ENCODE measurements at places on chromosomes 16 and 17.
A peak's percentile ranks its signal among the peaks of the same experiment; 100 is the strongest.

- peak; percentile 81 for DNase-seq
Measured at GRCh38 chr17:32461853-32462617, 17.7 kb downstream of the PSMD11 start.

- no peak for DNase-seq
Measured at GRCh38 chr17:55284944-55285339, 20.2 kb downstream of the HLF start.

DNA sequence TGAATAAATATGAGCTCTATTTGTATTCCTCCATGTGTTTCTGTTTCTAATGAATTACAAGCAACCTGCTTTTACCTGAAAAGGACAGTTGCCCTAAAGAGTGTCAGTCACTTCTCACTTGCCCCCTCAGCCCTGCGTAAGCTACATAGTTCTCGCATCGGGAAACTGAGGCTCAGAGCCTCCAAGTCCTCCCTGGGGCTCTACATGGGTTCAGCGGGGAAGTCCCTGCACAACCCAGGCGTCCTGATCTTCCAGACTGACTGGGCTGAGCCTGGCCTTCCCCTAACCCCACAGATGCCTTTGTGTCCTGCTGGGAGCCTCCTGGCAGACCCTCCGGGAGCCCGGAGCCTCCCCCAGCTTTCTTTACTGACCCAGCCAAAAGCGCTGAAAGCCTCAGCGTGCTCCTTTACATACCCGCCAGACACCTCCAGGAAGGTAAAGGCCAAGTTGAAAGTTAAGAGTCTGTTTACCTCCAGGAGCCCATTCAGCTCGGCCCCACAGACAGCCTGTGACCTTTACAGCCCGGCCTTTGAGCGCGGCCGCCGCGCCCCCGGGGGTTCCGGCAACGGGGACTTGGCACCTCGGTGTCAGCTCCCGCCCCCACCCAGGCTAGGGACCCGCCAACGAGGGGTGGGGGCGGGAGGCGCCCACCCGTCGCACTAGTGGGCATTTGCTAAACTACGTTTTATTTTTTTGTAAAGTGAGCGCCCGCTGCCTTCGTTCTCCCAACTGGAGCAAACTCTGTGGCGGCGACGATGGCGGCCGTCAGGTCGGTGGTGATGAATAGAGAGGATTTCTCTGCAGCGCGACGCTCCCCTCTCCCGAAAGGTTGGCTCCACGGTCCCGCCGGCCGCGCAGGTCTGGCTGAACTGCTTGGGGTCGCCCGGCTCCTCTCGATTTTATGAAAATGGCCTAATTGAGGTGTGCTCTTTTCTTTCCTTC, 4.4 kb upstream of the HOXB13 start:
- DNase-seq = no peak

GRCh38 chr17:79147746-79148506, 73.3 kb downstream of the ENGASE start:
- DNase-seq = no peak

- peak; percentile 78 for DNase-seq
Measured at GRCh38 chr17:27651411-27652345, 20.7 kb downstream of the LGALS9 start.

DNA sequence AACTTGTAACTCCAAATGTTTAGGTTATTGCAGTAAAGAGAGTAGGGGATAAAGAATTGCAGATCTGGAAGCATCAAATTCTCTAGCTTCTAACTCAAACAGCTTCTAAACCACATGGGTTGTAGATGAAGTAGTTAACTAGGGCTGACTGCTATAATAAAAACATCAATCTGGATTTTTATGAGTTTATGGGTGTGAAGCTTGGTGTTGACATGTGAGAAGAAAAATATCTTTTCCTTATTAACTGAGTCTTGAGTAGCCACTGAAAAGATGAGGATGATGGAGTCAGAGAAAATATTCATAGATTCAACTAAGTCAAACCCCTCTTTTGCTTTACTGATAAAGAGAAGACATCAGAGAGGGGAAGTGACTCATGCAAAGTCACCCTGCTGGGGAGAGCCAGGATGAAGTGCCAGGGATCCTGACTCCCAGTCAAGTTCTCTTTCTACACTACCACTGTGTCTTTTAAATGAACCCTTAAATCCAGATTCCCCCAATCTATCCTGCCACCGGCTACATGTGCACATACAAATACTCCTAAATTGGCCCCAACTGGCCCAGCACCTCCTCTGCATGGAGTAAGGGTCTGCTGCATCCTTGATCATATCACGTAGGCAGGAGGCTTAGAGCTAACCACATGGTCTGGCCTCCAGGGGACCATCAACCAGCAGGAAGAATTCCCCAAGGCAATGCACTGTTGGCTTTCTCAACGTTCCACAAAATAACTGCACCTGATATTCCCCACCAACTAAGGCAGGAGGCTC, 264.0 kb upstream of the CCL2 start:
- DNase-seq = peak; percentile 47

DNA sequence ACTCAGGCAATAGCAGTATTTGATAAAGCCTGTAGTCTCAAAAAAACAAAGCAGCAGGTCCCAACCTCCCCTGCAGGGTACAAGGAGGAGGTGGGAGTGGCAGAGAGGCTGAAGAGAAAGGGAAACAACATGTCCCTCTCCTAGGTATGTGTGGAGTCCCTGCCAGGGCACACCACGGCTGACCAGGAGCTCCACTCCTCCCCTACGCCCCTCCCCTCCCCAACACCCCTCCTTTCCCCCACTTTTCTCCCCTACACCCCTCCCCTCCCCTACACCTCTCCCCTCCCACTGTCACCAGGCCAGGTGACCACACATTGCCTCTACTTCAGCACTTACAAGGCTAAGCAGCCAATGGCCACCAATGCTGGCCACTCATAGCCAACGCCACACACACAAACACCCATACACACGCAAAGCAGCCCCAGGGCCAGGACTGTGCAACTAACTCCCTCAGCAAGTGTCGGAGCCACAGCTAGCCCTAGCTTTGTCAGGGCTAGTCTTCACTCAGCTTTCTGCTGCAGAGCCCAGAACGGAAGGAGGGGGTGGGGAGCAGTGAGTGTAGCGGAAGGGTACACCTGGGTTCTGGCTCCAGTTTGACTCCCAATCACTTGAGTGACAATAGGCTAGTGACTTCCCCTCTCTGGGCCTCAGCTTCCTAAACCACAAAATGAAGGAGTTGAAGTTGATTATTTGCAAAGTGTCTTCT, 8.2 kb downstream of the CAVIN1 start:
- DNase-seq = no peak

- no peak for DNase-seq
Measured at GRCh38 chr17:49063652-49064051, 66.5 kb downstream of the IGF2BP1 start.

DNA sequence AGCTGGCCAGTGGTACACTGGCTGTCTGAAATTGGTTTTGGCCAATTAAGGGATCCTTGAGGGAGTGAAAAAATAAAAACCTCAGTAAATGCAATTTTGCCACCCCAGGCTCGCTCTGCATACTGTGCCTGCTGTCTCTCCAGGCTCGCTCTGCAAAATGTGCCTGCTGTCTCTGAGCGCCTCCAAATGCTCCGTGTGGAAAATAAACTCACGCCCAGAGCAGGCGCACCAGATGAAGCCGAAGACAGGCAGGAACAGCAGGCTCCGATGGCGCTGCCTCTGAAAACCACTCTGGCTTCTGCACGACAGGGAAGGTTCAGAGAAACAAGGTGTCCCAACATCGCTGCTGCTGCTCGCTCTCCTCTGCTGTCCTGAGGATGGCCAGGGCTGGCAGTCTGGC, 29.1 kb downstream of the SNN start:
- DNase-seq = no peak

- DNase-seq = peak; percentile 38
Measured at GRCh38 chr17:45341533-45342158, 24.8 kb upstream of the MAP3K14 start.

DNA sequence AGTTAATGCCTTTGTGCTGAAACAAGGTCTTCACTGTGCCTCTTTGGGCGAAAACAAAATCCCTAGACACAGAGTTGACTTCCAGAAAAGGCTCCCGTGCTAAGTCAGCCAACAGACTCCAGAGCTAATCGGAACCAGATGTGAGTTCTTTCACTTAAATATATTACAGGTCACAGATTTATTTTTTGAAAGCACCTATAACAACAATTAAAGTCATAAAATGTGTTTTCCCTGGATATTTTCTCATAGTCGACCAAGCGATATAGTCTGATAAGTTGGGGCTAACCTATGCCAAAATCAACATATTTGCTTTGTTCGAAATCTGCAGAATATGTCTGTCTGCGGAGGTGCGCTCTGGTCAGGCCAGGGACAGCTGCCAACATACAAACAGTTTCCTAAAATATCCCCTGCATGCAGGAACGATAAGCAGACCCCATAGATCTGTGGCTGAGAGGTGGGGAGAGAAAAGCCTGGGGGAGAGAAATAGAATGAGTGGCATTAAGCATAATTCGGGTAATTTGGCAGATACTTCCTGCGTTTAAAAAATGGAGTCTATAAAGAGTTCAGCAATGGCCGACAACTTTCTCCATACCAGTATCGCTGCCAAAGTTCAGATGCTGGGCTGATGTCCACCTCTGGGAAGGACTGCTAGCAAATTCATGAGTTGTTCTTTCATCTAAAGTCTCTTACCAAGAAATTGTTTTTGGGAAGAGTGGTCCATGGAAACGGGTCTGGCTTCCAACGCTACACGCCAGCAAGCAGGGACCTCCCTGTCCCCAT, 50.8 kb upstream of the MYH10 start:
- DNase-seq = no peak

DNA sequence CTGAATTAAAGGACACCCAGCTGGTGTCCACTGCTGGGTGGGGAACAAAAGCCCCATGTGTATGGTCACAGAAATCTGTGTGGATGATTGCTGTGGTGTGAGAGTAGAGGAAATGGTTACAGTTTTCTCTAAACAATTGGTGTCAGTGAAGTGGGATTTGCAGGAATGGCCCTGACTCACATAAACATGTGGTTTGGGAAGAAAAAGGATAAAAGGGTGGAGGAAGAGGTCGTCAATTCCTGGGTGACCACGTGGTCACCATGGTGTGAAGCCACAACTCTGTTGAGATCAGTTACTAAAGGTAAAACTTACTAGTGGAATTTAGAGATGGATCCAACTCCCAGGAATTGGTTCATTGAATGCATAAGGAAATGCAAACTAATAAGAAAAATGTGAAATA, 3.6 kb upstream of the TUBG2 start:
- no peak for DNase-seq

DNA sequence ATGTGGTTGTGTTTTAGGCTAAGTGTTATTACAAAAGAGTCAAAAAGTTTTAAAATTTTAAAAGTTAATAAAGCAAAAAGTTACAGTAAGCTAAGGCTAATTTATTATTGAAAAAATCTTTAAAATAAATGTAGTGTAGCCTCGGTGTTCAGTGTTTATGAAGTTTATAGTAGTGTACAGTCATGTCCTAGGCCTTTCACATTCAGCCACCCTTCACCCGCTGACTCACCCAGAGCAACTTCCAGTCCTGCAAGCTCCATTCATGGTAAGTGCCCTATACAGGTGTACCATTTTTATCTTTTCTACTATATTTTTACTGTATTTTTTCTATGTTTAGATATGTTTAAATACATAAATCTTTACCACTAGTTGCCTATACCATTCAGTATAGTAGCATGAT, 98.5 kb upstream of the RPRML start:
- no peak for DNase-seq

DNA sequence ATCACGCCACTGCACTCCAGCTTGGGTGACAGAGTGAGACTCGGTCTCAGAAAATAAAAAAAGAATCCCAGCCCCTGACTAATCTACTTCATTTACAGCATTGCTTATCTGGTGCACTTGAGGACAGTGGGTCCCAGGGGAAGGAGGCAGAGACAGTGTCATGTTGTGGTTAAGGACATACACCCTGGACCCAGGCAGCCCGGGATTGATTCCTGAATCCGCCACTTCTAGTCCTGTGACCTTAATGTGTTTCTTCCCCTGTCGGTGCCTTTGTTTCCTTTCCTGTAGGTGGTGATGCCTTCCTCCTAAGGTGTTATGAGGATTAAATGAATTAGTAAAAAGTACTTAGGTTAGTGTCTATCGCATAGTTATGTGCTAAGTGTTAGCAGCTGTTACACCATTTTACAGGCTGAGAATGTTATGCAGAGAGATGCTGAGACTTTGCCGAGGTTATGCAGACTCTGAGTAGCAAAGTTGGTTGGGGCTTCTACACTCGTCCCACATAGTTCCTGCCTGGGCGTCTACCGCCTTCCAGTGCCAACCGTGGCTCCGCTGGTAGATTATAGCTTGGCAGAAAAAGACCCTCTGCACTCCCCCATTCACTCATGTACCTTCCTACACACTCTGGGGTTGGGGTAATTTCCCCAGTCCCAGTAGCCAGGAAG, 74.8 kb downstream of the RAB11FIP4 start:
- DNase-seq = peak; percentile 83

- DNase-seq = no peak
Measured at GRCh38 chr17:60749050-60749449, 71.4 kb downstream of the BCAS3 start.

- no peak for DNase-seq
Measured at GRCh38 chr16:52113533-52114183, 433.3 kb downstream of the TOX3 start.

- no peak for DNase-seq
Measured at GRCh38 chr17:6299275-6299674, 135.6 kb downstream of the AIPL1 start.

DNA sequence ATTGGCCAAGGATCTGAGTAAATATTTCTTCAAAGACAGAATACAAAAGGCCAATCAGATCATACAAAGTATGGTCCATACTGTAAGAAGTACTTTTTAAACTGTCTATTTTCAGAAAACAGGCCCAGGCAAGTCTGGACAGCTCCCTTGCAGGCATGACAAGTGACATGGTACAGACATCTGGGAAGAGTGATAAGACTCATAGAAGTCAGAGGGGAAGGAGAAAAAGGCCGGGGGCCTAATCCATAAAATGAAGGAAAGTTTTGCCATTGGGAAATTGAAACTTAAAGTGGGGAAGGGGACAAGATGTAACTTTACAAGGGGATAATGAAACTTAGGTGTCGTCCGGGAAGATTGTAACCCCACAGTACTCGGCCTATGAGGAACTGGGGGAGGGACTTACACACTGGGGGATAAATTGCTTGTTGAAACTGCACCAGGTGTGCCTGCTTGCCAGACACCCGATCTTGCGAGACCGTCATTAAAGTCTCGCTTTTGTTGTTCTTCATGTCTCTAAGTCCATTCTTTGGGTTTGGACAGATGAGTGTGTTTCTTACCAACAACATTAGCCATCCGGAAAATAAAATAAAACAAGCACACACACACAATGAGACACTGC, 684.0 kb downstream of the CDH11 start:
- DNase-seq = no peak

DNA sequence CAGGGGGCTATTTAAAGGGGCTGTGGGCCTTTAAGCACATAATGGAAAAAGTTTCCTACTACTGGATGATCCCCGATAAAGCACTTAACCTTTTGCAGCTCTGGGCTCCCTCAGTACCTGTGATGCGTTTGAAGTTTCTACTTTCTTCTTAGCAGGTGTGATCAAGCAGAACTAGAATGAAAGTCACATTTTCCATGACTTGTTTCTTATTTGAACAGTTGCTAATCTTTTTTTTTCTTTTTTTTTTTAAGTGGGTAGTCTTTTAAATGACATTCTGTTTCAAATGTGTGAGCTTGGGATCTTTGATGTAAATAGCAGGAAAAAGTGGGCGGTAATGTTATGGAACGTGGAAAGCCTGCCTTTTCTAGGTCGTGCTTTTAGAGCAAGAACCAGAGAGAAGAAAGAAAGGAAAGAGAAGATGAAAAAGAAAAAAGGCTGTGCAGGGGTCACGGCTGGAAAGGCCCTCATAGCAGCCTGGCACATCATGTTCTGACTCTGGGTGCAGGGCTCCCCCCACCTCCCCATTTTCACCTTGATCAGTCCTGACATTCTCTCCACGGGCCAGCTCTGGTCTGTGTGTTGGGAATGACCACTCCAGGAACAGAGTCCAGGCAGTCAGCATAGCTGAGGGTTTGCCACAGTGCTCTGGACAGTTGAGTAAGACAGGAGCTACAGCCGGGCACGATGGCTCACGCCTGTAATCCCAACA, 150.6 kb downstream of the CLEC16A start:
- DNase-seq = no peak

Measured in NCI-H82 (cell line).